ENCODE measurements at places on chromosomes 16 and 17.

DNA sequence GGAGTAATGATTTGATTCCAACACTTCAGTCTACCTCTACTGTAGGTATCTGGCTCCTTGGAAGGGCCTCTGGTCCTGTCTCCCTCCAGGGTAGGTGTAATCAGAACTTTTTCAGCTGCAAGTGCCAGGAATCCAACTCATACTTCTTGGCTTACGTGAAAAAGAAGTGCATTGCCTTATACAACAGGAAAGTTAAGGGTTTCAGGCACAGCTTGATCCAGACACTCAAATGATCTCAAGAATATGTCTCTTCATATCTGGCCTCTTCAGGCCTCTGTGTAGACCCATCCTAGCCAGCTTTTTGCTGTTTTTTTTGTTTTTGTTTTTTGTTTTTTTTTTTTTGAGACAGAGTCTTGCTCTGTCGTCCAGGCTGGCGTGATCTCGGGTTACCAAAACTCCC lies 4.2 kb upstream of the CORO1A start:
- DNase-seq = no peak

- no peak for DNase-seq
Measured at GRCh38 chr16:17512636-17513220, 42.0 kb upstream of the XYLT1 start.

GRCh38 chr17:71922439-71922838 lies 198.4 kb upstream of the SOX9 start:
- no peak for DNase-seq

DNA sequence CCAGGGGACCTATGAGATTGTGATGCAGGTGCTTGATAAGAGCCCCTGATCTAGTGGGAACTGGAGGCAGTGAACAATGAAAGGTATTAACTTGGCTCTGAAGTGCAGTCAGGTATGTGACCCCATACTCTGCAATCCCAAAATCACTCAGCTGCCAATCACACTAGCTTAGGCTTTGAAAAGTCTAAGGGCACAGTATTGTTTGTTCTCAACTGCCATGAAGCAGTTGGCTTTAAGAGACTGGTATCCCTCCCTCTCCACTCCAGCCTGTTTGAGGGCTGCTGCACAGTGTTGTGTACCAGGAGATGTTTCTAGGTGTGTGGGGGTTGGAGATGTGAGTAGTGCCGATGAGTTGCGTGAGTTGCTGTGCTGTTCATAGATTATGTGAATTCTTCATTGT lies 2.4 kb downstream of the YPEL2 start:
- DNase-seq = no peak

DNA sequence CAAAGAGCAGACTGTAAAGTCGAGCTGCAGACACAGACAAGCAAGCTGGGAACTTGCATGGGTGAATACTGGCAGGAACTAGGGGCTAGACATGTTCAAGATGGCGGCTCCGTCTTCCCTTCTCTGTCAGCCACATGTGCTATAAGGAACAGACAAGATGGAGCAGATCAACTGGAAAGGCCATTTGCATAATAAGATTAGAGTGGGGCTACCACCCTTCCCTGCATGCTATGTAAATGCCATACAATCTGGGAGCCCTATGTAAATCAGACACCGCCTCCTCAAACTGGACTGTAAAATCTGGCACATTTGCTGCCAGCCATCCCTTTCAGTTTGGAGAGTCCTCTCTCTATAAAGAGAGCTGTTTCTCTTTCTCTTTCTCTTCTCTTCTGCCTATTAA lies 640.1 kb upstream of the CDH8 start:
- DNase-seq = no peak

DNA sequence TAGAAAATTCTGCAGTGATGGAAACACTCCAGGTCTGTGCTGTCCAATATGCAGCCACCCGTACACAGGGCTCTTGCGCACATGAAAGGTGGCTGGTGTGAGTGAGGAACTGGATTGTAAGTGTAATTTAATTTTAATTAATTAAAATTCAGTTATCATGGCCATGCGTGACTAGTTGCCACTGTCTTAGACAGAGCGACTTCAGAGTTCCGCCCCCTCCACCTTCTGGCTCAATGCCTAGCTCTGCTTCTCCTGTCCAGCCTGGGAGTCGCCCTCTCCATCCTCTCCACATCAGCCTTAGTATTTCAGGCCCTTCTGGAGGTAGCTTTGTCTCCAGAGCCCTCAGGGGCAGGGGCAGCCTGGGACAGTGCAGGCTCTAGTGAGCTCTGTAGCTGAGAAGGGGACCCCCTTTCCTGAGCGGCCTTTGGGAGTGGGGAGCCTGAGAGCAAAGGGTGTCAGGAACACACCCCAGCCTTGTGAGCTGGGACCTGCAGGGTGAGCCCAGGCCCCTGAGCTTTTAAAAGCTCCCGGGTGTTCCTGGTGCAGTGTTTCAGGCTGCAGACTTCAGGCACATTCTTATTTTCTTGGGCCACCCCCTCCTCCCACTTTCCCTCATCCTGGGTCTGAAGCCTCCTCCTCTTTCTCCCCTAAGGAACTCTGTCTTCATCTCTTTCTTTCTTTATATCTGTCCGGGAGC lies 99.4 kb downstream of the IRF8 start:
- peak; percentile 6 for DNase-seq

- DNase-seq = no peak
Measured at GRCh38 chr16:8137606-8138005, 452.7 kb downstream of the TMEM114 start.

GRCh38 chr17:60142872-60143499 lies 6.8 kb upstream of the CA4 start:
- peak; percentile 90 for DNase-seq

- no peak for DNase-seq
Measured at GRCh38 chr17:5225668-5226457, 8.8 kb downstream of the SCIMP start.

DNA sequence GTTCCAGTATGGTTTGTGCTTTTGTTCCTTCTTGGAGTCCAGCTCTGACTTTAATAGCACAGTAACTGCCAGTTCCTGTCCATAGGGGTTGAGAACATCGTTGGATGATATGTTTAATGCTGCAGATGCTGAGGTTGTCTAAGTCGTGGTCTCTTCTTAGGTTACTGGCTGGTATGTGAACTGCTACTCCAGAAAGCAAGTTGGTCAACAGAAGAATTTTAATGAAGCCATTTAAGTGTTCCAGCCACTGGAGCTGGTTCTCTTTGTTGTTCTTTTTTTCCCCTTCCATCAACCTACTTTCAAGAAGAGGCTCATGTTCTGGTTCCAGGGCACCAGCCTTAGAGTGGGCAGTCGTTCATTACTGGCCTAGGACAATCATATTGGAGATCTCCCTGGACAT lies 140.3 kb upstream of the TBX2 start:
- no peak for DNase-seq

GRCh38 chr16:73480381-73480780 lies 432.5 kb upstream of the ZFHX3 start:
- DNase-seq = no peak

DNA sequence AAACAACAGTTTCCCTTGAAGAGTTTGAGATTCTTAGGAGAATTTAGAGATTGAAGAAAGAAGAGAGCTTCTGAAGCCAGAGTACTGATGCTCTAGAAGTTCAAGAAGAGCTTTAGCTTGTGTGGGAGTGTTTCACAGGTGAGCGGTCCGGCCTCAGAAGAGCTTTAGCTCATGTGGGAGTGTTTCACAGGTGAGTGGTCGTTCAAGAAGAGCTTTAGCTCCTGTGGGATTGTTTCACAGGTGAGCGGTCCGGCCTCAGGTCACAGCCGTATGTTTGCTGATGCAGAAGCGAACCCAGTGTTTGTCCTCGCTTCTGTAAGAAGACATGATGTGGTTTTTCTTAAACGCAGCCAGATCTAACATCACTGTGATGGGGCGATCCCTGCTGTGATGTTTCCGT lies 76.4 kb downstream of the SEC14L1 start:
- DNase-seq = no peak

DNA sequence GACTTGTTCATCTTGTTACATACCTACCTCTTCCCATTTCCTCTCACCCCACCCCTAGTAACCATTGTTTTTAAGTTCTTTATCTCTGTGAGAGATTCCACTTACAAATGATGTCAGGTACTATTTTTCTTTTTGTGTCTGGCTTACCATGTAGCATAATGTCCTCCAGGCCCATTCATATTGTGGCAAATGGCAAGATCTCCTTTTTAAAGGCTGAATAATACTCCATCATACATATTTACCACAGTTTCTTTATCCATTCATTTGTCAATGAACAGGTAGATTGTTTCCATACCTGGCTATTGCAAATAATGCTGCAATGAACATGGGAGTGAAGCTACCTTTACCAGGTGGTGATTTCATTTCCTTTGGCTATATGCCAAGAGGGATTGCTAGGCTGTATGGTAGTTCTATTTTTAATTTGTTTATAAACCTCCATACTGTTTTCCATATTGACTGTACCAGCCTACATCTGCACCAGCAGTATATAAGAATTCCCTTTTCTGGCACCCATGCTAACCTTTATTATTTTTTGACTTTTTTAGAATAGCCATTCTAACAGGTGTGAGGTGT lies 53.9 kb downstream of the NSRP1 start:
- DNase-seq = no peak

GRCh38 chr17:75488693-75489510 lies 26.4 kb downstream of the CASKIN2 start:
- no peak for DNase-seq

DNA sequence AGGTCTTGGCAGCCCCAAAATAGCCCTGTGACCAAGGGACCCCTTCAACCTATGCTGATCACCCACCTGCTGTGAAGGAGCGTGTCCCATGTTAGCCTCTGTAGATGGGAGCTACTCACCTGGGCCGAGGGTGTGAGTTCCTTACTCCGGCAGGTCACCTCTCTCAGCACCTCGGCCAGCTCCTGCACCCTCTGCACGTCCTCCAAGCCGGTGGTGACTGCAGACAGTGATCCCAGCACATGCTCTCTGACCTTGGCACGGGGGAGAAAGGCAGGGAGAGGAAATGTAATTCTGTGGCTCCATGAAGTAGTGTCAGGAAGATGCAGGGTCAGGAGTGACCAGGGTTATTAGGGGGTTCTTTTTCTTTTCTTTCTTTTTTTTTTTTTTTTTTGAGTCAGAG lies 67.7 kb upstream of the BCO1 start:
- DNase-seq = no peak

DNA sequence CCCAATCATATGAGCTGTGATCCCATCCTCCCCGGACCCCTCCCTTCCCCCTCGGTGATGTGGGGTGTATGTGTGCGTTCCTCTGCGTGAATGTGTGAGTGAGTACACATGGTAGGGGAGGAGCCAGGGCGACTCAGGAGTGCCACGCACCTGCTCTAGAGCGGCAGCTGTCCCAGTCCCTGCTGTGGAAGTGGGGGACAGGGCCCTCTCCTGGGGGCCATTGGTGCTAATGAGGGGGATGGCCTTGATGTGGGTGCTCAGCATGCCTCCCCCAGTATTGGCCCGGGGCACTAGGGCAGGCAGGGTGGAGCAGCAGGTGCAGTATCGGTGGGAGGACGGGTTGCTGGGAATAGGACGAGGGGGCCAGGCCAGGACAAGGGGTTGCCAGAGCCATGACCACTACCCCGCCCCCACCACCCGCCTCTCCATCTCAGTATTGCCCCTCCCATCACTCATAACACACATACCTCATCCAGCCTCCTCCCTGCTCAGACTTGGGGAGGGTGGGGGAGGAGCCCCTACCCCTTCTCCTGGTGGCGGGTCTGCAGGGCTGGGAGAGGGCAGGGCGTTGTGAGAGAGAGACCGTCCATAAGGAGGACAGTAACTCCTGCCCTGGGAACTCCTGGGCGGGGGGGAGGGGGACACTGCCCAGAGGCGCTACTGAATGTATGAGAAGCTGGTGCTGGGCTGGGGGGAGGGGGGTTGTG lies 8.5 kb downstream of the NR1D1 start:
- no peak for DNase-seq

DNA sequence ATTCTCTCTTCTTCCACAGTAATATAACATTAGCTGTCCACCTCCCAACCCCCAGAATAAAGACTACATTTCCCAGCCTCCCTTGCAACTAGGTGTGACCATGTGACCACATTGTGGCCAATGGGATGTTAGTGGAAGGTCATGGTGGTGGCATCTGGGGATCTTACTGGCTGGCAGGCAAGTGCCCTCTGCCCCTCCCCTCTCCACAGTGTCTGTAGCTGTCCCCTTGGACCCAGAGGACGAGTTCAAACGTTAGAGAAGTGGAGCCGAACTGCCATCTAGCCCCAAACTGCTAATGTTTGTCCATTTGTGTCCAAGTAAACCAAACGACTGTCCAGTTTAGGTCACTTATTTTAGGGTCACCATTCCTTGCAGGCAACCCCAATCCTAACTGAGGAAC lies 26.6 kb upstream of the KCNG4 start:
- peak; percentile 54 for DNase-seq

- no peak for DNase-seq
Measured at GRCh38 chr17:79855331-79856124, 16.3 kb upstream of the CBX4 start.

DNA sequence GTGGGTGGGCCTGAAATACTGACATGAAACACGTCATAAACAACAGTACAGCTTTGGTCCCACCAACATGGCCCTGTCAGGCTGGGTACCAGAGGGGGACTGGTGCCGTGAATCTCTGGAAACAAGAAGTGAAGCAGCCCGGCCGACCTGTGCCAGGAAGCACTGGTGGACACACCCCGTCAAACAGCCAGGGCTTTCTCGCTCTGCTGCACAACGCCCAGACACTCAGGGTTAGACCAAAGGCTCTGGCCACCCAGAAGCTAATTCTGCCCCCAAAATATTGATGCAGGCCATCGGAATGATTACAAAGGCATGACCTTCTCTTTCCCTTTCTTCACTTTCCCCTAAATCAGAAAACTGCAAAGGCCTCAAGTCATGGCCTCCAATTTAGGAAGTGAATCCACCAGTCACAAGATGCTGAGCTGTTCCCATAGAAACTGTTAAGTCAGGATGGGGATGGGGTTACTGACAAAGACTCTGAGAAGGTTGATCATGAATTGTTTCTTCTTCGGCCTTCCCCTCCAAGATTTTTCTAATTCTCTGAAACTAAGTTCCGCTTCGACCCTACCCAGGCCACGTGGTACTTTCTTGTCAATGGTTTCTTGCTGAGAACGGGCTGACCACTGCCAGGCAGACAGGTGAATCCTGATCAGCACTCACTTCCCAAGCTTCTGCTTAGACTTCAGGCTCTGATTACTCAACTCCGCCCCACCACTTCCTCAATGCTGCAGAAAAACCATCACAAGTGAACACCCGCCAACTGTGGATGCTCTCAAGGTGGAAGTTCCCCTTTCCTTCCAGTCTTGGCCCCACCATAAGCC lies 6.7 kb downstream of the PITPNA start:
- peak; percentile 47 for DNase-seq

DNA sequence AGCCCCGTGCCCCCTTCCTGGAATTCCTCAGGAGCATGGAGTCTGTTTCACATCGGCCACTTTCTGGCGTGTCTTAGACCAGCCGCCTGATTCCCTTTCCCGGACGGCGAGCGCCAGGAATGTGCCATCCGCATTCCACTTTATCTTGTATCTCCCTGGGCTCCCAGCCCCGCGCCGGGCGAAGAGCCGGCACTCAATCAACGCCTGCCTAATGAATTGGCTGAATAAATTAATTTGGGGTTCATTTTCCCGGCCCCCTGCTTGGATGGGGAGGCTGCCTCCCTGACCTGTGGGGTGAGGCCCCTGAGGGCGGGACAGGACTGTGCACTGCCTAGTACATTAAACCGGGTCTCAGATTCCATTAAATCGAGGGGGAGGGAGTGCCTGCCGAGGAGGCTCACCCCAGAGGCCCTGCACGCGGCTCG lies 282.3 kb upstream of the TNRC6C start:
- DNase-seq = no peak

- no peak for DNase-seq
Measured at GRCh38 chr16:12434567-12434966, 369.1 kb downstream of the CPPED1 start.
